ENCODE measurements at places on chromosomes 4 and X.
A peak's percentile ranks its signal among the peaks of the same experiment; 100 is the strongest.

DNA sequence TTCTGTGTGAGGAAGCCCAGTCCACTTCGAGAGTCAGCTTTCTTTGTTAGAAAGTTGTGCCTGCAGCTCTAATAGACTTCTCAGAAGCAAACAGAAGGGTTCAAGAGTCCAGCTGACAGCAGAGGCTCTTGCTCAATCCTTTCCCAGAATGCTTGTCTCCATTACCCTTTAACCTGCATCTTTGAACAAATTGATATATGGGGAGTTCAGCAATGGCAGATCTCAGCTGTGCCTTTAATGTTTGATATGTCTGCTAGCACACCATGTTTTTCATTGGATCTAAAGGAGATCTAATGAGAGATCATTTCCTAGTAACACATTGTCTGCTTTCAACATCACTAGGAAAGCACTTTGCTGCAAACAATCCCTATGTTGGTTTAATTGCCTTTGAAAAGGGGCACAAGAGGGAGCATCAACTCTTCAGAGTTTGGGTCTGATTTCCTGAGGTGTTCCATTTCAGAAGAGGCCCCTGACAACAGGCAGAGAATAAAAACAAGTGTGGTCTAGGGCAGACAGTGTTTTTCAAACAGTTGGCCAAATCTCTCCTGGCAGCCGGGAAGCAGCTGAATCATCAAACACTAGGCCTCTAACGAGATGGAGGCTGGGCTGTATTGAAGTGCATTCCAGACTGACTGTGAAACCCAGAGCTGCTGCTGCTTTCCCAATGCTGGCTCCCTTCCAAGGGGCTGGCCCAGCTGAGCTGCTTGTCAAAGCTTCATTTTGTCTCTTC lies 55.5 kb downstream of the LUZP4 start:
- peak; percentile 94 for DNase-seq

GRCh38 chr4:59647500-59647899 lies 1552.6 kb upstream of the ADGRL3 start:
- no peak for DNase-seq

GRCh38 chr4:19993242-19993641 lies 258.5 kb upstream of the SLIT2 start:
- no peak for DNase-seq

DNA sequence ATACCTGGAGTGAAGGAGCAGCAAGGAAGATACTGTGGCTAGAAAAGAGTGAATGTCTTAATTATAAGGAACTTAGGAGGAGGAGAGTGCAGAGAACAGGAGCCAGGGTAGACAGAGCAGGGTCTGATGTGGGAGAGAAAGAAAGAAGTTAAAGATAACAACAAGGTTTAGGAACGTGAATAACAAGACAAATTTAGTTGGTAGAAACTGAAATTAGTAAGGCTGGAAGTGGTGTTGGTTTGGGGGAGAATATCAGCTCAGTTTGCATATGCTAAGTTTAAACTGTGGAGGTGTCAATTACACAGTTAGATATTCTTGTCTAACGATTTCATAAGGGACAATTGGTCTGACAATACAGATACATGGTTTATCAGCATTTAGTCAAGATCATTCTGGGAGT lies 1123.7 kb upstream of the PABPC4L start:
- no peak for DNase-seq

DNA sequence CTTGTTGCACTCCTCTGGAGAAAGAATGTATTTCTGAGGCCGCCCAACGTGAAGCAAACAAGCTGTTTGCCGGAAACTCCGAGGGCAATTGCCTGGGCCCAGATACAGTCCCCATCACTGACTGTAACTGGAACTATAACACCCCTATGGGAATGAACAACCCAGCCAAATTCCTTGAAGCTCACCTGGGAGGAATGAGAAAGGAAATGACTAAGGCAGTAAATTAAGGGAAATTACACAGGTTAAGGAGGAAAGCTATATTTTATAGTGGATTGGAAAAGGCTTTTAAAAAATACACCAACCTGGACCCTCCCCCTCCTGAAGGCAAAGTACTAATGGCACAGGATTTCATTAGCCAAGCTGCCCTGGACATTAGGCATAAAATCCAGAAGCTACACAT lies 11.7 kb upstream of the HERC5 start:
- DNase-seq = no peak

DNA sequence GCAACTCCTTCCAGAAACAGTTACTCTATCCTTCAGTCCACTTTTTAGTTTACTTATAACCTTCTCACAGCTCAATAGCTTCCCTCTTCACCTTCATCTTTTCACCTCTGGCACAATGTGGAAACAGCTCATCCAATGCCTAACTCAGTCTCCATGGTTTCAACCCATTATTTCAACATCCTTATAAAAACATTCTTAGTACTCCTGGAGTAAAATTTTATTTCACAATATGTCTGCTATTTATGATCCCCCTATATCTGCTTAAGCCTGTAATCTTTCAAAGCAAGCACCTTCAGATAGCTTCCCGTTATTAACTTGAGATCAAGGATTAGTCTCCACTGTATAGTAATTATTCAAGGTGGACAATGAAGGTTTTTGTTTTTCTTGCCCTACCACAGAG lies 156.3 kb downstream of the GASK1B start:
- peak; percentile 8 for DNase-seq

GRCh38 chr4:54909961-54910360 lies 215.4 kb downstream of the KDR start:
- DNase-seq = no peak

DNA sequence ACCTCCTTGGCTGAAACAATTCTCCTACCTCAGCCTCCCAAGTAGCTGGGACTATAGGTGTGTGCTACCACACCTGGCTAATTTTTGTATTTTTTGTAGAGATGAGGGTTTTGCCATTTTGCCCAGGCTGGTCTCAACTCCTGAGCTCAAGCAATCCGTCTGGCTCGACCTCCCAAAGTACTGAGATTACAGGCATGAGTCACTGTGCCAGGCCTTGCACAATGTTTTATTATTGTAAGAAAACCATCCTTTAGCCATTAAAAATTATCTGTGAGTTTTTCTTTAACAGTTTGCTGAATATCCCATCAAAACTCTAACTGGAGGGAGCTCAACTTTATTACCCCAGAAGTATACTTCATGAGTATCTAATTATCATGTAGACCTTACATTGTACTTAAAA lies 900.3 kb downstream of the PCDH7 start:
- no peak for DNase-seq

DNA sequence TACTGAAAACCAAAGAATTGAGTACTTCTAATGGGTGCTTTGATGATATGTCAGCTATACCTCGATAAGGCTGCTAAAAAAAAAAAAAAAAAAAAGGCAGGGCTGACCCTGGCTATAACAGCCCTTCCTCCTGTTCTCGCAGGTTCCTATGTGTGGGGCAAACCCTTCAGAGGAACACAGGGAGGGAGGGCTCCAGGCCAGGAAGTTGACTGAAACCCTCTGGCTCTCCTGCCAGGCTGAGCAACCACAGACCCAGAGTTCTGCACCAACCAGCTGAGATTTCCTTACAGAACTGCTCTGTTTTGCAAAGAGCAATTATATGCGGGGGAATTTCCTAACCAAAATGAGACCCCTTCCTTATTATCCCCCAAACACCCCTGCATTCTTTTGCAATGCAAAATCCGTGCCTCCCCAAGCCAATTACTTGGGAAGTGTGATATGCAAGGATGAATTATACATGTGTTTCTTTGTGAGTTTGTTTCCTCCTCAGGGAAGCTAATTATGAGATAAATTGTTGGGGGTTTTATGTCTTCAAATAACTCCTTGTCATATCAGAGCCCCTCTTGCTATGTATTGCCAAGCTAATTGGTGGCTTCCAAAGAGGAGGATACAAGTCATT lies 45.6 kb downstream of the PDHA1 start:
- DNase-seq = no peak

DNA sequence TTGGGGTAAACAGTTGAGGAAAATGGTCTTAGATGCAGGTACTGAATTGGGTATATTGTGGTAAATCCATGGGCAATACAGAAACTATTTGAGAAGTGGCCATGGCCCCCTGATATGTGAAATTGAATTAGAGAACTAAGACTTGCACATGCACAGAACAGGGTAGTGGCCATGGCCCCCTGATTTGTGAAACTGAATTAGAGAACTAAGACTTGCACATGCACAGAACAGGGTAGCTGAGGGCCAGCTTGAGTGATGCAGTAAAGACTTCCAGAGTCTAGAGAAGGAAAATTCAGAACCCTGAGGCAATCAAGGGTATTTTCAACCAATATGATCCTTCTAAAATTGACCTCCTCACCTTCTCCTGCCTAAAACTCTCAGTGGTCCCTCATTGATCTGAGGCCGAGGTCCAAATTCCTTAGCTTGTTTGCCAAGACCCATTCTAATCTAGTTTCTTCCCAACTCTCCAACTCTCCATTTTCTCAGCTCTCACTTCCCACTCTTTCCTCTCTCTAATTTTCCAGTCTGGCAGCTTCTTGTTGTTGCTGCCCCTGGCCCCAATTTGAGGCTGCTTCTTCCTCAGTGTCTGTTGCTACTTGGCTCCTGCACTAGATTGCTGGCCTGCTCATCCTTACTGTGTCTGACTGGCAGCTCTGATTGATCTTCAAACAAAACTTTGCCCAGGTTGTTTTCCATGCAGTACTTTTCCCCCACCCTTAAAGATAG lies 72.4 kb downstream of the FRAS1 start:
- no peak for DNase-seq

DNA sequence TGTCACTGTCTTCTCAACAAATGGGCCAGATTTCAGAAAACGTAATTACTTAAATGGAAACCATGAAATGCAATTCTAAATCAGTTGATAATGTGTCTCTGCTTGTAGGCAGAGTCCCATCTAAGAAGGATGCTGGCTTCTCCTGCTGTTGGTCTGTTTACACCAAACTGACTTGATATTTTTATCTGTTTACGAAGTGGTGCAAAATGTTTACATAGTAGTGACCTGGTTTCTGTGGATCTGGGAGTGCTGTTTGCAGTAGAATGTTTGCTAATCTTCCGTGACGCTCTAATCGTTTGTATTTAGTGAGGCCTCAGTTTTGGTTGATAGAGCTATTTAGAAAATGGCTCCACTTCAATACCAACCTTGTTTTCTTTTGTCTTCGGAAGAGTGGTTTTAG lies 213.5 kb downstream of the VEGFC start:
- no peak for DNase-seq

GRCh38 chr4:32196950-32197688 lies 1477.0 kb downstream of the PCDH7 start:
- DNase-seq = no peak

GRCh38 chr4:1300466-1301455 lies 11.1 kb downstream of the MAEA start:
- DNase-seq = peak; percentile 47

DNA sequence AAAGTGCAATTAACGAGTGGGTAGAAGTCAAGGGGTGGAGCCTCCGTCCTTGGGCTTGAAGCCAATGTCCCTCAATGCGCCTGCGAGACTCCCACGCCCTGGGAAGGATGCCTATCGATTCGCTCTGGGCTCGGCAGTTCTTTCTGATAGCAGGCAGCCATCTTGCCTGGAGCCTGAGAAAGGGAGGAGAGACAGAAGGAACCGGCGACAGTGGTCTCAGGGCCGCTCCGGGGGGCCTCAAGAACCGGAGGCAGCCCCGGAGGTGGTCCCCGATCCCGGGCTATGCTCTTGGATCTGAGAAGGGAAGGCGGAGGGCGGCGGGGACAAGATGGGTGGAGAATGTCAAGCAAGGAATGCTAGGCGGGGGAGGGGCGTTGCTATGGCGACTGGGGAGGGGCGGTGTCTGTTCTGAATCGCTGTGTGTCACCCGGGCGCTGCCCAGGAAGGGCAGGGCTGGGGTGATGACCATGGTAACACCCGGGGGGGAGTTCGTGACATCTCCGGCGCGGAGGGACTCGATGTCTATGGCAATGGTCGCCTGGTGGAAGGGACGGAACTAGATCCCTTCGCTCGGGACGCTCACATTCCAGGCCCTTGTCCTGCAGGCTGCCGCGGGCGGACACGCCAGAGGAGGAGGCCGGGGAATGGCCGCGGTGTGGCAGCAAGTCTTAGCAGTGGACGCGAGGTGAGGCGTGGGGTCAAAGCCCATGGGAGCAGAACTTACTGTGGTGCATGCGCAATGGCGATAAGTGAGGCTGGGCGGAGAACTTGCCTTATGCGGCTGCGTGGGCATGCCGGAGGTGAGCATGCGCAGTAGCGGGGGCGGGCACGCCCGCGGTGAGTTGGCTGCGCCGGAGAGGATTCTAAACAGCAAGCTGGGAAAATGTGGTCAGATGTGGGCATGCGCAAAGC lies at the start of gene WDR13:
TSS of gene WDR13 (plus strand) at position 140 of the 912 bp plus-strand sequence. CDS start at position 645, 505 bp downstream.
- DNase-seq = peak; percentile 90

GRCh38 chrX:19990151-19990555 lies 708 bp downstream of the BCLAF3 start:
- no peak for DNase-seq

- no peak for DNase-seq
Measured at GRCh38 chr4:54230484-54231418, 1.7 kb downstream of the PDGFRA start.

GRCh38 chrX:6757631-6758030 lies 222.7 kb upstream of the VCX3A start:
- DNase-seq = no peak

DNA sequence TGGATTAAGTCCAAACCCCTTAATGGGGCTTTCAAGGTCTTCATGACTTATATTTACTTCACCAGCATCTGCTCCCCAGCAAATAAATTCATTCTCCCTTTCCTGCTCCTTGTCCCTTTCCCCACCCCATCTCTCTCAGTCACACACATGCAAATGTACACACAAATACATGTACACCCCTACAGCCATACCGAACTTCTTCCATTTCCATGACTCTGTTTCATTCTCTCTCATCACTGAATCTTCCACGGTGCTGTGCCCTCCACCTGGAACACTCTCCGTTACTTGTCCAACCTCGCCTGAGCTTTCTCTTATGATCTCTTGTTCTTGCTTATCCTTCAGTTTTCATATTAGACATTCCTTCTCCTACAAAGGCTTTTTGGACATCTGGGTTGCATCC lies 22.0 kb upstream of the RPA4 start:
- no peak for DNase-seq

DNA sequence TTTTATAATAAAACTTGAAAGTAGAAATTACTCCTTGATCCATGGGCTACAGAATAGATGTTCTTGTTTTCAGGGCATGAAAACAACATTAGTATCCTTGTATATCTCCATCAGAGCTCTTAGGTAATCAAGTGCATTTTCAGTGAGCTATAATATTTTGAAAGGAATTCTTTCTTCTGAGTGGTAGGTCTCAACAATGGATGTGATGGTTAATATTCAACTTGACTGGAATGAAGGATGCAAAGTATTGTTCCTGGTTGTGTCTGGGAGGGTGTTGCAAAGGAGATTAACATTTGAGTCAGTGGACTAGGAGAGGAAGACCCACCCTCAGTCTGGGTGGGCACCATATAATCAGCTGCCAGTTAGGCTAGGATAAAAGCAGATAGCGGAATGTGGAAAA lies 100.1 kb downstream of the LCORL start:
- DNase-seq = no peak

- DNase-seq = no peak
Measured at GRCh38 chrX:155070038-155070437, 898 bp downstream of the CMC4 start.

DNA sequence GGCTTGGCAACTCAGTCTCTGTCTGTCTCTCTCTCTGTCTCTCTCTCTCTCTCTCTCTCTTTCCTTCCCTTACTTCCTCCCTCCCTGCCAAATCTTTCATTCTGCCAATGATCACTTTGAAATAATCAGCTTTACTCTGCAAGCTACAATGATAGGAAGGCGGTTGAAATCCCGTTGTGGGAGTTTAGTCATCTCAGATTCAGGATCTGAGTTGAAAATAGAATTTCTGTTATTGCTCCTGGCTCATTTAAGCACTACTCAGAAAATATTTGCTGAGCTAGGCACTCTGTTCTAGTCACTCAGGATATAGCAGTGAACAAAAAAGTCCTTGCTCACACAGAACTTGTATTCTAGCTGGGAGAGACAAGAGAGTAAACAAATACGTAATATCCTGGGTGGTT lies 56.3 kb upstream of the DCTD start:
- DNase-seq = no peak
